CD4-positive, alpha-beta T cell treated with Interleukin-2 at 100 ng/mL for 4 hours (primary cell): ENCODE measurements at places on chromosomes 6 and 20.

- no peak for DNase-seq
Measured at GRCh38 chr6:144158133-144158532, 7.8 kb downstream of the STX11 start.

DNA sequence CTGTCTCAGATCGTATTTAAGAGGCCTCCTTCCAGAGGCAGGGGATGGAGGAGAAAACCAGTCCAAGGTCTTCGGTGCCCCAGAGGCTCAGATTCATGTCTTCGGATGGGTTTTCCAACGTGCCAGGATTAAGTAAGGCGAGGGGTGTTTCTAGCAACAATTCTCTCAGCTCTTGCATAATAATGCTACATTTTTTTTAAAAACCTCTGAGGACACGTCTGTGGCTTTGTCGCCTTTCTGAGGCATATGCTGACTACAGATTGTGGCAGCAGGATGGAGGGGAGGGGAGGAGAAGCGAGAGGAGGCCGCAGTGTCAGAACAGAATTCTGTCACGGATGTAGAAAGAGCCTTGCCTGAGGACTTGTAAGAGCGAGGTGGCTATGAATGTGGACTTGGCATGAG is 17.7 kb upstream of the CCDC167 start:
- DNase-seq, result peak; percentile 91

DNA sequence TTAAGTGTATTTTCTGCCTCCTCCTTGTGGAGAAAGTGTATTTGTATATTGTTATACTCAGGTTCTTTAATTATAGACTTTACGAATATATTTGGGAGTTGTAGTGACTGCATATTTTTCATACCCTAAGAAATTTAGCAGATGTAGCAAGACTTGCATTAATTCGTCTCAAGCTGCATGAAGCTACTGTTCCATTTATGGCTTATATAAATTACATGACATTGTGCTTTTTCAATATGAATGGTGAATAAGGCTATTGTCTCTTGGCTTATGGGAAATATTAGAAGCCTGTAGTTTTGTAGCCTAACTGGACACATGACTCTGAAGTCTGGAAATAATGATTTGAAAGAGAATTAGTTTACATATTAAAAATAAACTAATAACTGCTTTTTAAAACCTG is 2.4 kb downstream of the ADGRG6 start:
- no peak for DNase-seq

GRCh38 chr20:57657535-57658446 is 37.6 kb upstream of the ZBP1 start:
- peak; percentile 38 for DNase-seq

DNA sequence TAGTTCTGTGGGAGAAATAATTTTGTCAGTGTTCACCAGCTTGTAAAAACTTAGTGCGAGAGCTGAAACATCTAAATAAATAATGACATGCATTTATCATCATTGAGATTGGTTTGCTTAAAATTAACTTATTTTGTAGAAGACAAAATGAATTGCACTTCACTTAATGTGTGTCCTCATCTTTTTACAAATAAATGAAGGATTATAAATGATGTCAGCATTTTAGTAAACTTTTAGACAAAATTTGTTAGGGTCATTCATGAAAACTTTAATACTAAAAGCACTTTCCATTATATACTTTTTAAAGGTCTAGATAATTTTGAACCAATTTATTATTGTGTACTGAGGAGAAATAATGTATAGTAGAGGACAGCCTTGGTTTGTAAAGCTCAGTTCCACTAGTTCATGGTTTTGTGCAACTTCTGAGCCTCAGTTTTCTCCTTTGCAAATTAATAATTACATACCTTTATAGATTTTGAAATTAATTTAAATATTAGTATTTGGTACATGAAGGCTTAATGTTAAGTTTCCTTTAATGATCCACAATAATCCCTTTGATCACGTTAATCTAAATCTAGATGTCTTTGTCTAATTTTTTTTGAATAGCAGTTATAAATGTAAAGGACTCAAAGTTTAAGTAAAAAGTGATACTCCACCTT is 9.2 kb downstream of the LOC128125822 start:
- no peak for DNase-seq

- DNase-seq, result no peak
Measured at GRCh38 chr6:137089305-137089704, 44.5 kb upstream of the IL20RA start.

GRCh38 chr6:156992020-156992804 is 215.0 kb downstream of the ARID1B start:
- DNase-seq, result no peak

DNA sequence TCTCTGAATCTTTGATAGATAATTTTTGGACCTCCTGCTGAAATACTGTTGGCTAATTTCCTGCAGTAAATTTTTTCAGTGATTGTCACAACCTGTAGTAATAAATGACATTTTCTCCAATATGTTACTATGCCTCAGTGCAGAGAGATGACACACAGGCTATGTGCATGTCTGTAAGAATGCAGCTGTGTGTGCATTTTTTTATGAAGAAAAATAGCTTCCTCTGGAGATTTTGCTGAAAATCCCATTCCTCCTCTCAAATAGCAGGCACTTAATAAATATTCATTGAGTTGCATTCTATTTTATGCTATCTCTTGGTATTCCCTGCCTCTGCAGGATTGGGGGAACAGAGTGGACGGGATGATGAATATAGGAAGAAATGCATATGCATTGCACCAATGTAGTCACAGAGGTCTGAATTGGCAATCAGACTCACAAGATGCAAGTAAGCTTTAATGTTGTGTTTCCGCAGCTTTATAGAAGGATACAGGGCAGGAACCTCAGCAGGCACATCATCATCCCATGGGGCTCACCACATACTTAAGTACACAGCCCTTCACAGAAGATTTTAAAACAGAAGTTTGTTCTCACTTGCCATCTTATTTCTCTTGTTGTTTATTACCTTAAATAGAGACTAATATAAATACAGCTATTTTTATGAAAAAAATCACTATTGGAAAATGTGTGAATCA is 474.7 kb downstream of the EPM2A start:
- no peak for DNase-seq

DNA sequence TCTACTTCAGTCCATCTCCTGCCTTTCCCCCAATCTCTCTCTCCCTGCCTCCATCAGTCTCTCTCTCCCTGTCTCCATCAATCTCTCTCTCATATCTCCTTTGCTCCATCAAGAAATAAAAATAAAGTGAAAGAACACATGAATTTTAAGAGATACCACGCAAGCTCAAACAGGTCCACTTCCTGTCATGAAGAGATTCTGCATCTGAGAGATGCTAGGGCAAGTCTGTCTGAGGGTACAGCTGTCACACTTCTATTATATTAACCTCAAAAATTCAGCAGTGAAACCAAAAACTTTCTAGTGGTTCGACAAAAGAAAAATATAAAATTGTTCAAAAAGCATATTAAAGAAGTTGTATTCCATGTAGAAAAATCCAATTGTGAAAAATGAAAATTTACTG is 296.8 kb upstream of the RSPO3 start:
- no peak for DNase-seq

DNA sequence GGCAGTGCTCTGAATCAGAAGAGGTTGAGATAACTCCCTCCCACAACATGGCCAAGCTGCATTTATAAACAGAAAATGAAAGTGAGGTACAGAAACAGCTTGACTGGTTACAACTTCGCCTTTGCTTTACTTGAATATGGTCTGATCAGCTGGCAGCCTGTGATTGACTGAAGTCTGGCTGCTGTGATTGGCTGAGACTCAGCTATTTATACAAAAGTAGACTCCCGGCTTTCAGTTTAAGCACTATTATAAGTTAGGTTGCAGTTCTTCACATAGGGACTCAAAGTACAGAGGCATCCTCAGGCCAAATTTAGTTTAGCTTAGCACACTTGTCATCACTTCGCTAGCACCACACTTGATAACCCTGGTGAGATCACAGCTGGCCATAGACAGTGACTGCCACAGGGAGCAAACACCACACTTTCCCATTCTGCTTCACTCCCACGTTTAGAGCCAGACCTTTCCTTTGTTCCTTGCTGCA is 362.6 kb downstream of the EPM2A start:
- DNase-seq, result peak; percentile 50

GRCh38 chr20:25145131-25145530 is 50.4 kb upstream of the ENTPD6 start:
- DNase-seq, result no peak

DNA sequence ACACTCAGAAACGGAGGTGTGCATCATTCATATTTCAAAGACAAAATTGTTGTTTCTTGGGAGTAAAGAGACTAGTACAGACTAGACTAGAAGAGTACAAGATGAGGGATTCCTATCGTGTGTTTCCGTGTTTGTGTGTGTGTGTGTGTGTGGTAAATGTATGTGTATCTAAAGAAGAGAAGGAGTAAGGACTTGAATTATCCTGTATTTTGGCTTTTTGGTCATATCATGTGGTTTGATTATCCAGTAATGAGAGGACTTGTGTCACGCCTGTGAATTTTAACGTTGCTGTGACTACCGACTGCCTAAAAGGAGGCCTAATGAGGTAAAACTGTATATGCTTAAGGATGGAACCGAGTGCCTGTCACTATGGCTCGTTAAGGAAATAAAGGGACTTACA is 44.4 kb upstream of the MAP7 start:
- no peak for DNase-seq

DNA sequence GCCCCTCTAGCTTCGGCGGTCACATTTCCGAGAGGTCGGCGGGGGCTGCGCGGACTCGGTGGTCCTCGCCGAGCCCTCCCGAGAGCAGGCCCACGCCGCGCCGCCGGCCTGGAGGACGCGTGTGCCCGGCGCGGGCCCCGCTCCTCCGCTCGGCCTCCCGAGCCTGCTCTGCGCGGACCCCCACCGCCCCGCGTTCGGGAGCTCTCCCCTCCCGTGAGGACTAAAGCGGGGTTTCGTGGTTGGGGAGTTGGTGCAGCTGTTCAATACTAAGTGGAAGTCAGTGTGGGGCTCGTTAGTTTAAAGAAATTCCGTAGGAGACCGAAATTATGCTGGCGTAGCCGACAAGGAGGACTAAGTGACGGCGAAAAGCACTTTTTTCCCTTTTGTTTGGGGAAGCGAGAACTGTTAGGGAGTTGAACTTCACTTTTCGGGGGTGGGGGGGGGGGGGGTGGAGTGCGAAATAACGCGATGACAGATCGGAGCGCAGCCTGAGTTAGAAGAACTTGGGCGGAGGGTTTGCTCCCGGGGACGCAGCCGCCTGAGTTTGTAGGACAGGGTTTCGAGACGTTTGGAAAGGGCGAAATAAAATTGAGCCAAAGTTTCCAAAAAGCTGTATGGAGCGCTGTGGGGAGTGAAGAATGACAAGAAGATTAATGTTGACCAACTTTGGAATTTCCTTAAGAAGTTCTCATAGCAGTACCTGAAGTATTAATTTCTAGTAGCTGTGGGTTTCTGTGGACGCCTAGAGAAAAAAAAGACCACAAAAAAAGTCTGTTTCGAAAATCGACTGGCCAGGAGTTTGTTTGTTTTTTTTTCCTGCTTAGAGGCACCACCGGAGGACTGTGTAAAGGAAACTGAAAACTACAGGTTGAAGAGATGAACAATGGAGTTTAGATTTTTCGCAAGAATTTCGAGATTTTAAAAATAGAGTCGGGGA is 1.4 kb downstream of the QKI start:
- peak; percentile 32 for DNase-seq

DNA sequence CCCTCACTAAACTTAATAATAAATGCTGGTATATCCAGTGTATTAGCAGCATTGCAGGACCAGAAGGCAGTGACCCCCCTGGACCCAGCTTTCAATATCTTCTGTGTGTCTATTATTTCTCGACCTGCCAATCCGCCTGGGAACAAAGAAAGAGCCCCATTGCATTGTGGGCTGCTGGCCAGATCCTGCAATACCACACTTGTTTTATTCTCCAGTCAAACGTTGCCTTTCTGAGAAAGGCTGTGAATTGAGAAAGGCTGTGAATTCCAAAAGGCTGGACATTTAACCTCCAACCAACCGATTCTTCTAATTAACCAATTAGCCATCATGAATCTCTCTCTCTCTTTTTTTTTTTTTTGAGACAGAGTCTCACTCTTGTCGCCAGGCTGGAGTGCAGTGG is 1.5 kb upstream of the MTO1 start:
- DNase-seq, result no peak

DNA sequence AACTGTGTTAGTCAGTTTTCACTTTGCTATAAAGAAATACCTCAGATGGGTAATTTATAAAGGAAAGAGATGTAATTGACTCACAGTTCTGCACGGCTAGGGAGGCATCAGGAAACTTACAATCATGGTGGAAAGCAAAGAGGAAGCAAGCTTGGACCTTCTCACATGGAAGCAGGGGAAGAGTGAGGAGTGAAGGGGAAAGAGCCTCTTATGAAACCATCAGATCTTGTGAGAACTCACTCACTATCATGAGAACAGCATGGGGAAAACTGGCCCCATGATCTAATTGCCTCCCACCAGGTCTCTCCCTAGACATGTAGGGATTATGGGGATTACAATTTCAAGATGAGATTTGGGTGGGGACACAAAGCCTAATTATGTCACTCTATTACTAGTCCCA is 41.3 kb upstream of the PLAGL1 start:
- DNase-seq, result no peak

- no peak for DNase-seq
Measured at GRCh38 chr6:39402239-39402751, 79.8 kb upstream of the KCNK16 start.

DNA sequence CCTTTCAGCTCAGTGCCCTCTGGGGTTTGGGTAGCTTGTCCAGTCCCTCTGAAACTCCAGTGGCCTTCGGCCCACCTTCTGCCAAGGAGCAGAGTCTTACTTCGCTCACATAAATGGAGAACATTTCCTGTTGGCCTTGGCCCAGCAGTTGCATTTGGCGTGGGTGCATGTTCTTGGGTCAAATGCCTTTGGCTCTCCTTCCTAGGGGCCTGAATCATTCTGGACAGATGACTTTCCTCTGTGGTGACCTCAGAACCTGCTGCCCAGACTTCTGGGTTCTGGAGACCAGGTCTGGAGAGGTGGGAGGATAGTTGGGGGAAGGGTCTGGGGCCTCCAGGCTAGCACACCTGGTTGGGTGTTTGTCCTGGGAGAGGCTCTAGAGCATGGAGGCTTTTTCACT is 29.3 kb downstream of the BCAS4 start:
- DNase-seq, result no peak

GRCh38 chr6:44042261-44042988 is 84.8 kb downstream of the MRPL14 start:
- no peak for DNase-seq
